ENCODE measurements at places on chromosomes 6 and 20.
A peak's percentile ranks its signal among the peaks of the same experiment; 100 is the strongest.

DNA sequence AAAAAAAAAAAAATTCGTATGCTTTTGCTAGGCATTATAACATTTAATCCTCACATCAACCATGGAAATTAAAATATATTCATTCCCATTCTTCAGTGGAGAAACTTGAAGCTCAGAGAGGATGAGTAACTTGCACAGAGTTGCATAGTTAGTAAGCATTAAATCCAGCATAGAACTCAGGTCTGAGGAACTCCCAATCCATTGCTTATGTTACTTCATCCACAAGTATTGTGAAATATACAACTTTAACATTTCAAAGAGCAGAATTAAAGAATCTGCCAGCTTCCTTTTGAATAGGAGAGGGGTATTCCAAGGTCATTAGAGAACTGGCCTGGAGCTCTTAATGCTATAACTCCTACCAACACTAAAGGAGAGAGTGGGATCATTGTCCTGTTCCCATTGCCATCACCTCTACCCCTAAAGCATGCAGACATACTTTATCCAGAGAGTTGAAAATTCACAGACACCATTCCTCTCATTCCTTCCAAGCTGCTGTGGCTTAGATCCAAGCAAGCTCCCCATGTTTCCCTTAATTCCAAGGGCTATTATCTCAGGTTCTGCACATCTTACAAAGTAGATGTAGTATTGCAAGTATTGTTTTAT is 91.9 kb downstream of the FLRT3 start:
- no peak for DNase-seq

- no peak for DNase-seq
Observed at GRCh38 chr6:159908535-159908934, 17.7 kb downstream of the MAS1 start.

DNA sequence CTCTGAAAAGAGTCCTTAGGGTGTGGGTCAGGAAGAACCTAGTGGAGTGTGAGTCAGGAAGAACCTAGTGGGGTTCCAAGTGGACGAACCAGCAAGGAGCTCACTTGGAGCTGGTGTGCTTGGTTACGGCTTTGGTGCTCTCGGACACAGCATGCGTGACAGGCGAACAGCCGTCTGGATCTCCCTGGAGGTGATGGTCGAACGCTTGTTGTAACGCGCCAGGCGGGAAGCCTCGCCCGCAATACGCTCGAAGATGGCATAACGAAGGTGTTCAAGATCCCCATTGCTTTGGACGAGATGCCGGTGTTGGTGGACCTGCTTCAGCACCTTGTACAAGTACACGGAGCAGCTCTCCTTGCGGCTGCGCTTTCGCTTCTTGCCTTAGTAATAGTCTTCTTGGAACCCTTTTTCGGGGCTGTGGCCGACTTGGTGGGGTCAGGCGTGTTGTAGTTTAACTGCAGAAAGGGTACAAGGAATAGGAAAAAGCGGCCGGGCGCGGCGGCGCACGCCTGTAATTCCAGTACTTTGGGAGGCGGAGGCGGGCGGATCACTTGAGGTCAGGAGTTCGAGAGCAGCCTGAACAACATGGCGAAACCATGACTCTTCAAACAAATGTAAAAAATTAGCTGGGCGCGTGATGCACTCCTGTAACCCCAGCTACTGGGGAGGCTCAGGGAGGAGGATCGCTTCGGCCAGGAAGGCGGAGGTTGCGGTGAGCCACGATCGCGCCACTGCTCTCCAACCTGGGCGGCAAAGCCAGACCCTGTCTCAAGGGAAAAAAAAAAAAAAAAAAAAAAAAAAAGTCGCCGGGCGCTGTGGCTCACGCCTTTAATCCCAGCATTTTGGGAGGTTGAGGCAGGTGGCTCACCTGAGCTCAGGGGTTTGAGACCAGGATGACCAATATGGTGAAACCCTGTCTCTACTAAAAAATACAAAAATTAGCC is 48.0 kb downstream of the OR2B2 start:
- DNase-seq, result no peak

DNA sequence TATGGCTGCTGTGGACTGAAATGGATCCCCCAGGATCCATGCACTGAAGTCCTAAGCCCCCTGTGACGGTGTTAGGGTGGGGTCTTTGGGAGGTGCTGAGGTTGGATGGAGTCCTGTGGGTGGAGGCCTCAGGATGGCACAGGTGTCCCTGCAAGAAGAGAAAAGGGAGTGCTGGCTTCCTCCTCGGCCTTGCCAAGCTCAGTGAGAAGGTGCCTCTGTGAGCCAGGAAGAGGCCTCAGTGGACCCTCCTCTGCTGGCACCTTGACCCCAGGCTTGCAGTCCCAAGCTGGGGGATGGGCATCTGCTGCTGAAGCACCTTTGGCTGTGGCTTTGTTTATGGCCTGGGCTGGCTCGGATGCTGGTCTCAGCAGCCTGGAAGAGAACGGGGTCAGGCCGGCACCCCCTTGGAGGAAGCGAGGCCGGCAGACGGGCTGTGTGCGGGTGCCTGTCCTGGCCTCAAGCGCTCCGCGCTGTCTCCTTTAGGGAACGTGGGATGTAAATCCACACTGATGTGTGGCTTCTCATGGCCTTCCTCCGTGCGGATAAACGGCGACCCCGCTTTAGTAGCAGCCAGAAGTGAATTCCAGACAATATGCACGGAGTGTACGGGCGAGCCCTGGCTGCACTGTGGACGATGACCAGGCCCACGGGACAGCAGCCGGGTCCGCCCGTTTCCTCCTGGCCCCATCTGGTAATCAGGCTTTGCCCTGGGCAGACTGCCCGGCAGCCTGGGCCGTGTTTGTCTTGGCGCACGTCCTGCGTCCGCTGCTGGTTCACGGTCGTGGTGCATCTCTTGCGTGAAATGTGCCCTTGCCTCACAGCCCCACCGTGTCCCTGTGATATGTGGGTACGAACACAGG is 182.6 kb downstream of the ERMARD start:
- DNase-seq, result no peak

DNA sequence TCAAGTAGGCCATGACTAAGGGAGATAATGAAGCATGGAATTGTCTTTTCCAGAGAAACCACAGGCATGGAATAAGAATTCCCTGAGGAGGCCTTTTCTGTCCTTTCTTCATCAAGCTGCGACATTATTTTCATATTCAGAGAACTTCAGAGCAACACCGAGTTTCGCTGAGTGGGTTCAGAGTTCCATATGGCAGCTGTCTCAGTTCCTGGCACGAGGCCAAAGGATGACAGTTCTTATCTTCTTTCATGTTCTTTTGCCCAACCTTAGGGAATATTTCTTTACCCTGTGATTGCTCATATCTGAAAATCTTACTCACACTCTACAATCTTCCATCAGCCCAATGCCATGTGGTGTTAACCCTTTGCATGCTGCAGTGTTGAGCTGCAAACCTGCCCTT is 135.3 kb upstream of the BMP2 start:
- DNase-seq, result no peak

- no peak for DNase-seq
Observed at GRCh38 chr20:41300886-41301285, 16.6 kb downstream of the ZHX3 start.

DNA sequence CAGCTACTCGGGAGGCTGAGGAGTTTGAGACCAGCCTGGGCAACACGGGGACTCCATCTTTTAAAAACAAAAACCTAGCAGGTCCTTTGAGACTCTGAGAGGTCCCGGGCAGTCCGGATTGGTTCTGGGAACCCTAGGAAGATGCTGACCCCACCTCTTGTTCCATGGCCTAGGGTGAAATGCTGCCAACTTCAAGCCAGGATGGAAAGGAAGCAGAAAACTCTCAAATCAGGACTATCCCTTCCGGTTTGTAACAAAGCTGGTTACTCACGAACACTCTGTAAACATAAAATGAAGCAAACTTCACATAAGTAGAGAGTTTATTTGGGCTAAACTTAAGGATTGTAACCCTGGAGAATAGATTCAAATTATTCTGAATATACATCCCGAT is 28.0 kb downstream of the CAPN11 start:
- no peak for DNase-seq

- no peak for DNase-seq
Observed at GRCh38 chr6:48777411-48777810, 666.4 kb upstream of the PTCHD4 start.

DNA sequence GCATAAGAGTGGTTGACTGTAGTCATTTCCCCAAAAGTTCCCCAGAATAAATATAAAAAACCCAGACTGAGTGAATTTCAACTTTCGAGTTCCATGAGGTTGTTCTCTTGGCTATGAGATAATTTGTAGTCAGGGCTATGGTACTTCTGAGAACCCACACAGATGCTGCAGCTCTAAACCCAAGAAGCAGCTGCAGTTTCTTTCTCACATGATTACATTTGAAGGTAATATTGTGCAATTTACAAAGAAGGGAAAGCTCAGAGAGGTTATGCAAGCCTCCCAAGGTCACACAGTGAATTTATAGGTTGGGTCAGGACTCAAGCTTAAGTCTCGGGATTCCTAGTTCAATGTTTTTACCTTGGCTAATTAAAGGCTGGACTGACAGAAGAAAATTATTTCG is 29.7 kb upstream of the CD93 start:
- DNase-seq, result no peak

DNA sequence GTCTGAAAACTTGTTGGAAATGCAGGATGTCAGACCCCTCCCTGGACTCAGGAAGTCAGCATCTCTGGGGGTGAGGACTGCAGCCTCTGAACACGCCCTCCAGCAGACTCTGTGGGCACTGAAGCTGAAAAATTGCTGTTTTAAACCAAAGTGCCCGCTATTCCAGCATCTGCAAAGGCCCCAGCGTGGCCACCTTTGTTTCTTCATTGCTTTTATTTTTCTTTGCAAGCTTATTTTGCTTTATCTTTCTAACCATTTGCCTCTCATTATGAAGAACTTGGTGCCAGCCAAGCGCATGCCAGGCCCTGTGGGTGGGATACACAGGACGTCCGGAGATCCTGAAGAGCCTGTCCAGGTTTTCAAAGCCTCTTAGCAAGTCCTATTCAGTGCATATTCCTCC is 203.9 kb upstream of the CST7 start:
- DNase-seq, result no peak

DNA sequence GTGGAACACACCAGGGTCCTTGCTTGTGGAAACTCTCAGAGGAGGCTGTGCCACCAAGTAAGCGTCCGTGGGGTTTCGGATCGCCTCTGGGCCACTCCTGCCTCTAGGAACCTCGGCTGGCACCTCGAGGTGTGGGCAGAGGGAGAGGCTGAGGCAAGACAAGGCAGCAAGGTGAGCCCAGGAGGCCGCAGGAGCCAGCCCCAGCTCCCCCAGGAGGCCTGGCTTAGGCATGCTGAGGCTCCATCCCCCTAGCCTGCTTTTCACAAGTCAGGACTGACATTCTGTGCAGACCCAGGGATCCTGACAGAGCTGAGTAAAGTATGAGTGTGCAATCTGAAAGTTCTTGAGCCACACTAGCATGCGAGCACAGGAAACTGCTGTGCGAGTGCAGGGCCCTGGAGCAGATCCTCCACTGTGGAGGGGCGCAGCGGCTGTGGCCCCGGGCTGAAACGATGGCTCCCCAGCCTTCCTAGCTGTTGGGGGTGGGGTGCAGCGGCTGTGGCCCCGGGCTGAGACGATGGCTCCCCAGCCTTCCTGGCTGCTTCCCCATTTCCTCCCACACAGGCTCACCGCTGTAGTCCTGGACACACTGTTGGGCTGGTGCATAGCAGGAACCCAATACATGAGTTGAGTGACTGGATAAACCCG is 75.2 kb upstream of the CD93 start:
- no peak for DNase-seq

DNA sequence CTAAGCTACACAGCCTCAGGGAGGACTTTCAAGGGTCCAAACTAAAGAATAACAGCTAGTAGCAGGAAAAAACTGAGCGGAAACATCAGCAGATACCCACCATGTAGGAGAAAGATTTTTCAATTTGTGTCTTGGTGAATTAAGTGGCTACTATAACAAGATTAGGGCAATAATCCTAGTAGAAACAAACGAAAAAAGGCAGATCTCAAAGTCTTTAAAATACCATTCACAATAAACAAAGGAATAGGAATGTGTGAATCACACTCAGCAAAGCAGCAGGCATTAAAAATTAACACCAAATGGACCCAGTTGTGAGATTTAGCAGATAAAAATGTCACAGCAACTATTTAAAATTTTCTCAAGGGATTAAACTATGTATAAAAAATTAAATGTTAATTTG is 761.2 kb downstream of the TENT5A start:
- DNase-seq, result no peak

- DNase-seq, result peak; percentile 45
Observed at GRCh38 chr20:381581-382290, 1.2 kb downstream of the TRIB3 start.

GRCh38 chr6:155193526-155193925 is 70.3 kb upstream of the CLDN20 start:
- no peak for DNase-seq

- DNase-seq, result no peak
Observed at GRCh38 chr20:4817230-4817671, 95.5 kb downstream of the PRND start.

DNA sequence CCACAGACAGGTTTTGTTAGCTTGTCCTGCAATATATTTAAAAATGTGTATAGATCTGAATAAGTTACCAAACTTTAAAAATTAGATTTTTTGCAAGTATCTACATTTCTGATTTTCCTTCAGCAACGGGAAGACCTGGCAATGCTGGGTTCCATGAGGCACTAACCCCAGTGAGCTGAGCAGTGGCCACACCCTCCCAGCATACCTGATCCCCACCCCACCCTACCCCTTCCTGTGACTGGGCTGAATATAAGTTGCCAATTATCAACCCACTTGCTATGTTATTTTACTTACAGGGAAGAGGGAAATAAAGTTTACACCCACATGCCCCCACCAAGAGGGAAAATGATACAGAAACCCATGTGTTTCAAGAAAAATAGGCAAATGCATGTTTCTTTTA is 70.3 kb upstream of the RALGAPA2 start:
- DNase-seq, result no peak

DNA sequence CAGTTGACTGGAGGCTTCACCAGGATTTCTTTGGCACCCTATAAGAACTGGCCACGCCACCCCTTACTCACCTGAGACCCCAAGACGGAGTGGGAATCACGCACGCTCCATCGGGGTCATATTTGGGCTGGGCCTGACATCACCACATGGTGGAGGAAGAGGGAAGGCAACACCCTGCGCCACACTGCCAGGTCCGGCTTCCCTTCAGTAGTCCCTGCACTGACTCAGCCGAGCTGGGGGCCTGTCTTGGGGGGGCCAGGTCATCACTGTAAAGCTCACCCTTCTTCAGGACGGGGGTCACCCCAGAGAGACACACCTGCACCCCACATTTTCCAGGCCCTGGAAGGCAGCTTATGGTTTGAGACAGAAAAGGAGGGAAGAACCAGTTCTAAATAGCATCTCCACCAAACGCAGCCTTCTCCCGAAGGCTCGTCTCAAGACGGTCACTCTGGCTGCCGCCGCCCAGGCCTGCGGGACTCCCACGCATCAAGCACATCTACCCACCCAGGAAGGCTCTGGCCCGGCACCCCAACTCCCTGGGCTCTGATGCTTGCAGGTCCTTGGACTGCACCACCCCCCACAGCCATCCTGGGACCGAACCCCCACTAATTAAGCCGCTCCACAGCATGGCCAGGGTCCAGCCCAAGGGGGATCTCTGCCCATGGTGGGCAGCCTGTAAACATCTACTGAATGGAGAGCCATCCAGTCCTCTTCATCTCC is 51.8 kb downstream of the GINS1 start:
- no peak for DNase-seq

GRCh38 chr6:159969204-159969912 is 476 bp downstream of the IGF2R start:
- no peak for DNase-seq

- no peak for DNase-seq
Observed at GRCh38 chr6:21911208-21911607, 317.7 kb downstream of the SOX4 start.

- no peak for DNase-seq
Observed at GRCh38 chr20:5913166-5913565, 37.2 kb downstream of the TRMT6 start.
